ENCODE measurements at places on chromosomes 7 and 10.

- DNase-seq = no peak
Observed at GRCh38 chr10:531541-531940, 157.9 kb downstream of the DIP2C start.

GRCh38 chr10:10007957-10008356 lies 1009.7 kb upstream of the CELF2 start:
- DNase-seq = no peak

- DNase-seq = no peak
Observed at GRCh38 chr10:3427347-3427746, 254.8 kb upstream of the PITRM1 start.

GRCh38 chr10:11475831-11476434 lies 135.5 kb downstream of the USP6NL start:
- DNase-seq = no peak

DNA sequence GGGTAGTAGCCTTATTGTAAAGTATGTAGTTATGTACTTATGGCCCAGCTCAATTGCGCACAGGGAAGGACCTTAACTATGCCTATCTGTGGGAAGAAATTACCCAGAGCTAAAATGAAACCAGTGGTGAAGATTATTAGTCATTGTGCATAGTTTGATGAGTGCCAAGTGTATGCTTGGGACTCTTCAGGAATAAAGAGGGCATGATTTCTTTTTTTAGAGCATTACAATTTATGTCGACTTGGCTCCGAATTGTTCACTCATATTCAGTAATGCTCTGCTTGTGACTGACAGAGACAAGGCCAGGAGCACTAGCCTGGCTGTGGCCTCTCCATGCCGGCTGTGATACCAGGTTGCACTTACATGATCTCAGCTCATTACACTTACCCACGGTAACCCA lies 269.5 kb downstream of the TRIL start:
- DNase-seq = no peak

DNA sequence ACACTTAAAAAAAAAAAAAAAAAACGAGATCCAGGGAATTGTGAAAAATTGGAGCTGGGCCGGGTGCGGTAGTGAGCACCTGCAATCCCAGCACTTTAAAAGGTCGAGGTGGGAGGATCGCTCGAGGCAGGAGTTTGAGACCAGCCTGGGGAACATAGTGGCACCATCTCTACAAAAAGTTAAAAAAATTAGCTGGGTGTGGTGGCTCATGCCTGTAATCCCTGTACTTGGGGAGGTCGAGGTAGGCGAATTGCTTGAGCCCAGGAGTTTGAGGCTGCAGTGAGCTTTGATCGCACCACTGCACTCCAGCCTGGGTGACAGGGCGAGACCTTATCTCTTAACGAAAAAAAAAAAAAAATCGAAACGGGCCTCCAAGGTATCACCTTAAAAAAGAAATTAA lies 2.0 kb downstream of the CLDN4 start:
- DNase-seq = no peak

GRCh38 chr10:80529604-80530003 lies 8.1 kb upstream of the SH2D4B start:
- DNase-seq = no peak

DNA sequence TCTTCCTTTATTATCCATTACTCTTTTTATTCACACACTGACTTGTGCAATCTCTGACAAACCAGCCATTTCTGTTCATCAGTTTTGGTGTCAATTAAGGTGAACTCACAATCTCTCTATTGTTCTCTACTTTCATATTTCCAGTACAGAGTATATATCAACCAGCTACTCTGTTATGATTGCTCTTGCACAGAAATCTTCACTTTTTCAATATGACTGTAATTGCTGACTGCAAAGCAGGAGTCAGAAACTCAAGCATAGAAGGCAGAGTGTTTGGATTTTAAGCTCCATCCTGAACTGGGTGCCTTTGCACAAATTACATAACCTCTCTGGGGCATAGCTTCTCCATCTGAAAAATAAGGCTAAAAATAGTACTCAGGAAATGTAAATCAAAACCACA lies 1042.0 kb downstream of the GRM8 start:
- no peak for DNase-seq

DNA sequence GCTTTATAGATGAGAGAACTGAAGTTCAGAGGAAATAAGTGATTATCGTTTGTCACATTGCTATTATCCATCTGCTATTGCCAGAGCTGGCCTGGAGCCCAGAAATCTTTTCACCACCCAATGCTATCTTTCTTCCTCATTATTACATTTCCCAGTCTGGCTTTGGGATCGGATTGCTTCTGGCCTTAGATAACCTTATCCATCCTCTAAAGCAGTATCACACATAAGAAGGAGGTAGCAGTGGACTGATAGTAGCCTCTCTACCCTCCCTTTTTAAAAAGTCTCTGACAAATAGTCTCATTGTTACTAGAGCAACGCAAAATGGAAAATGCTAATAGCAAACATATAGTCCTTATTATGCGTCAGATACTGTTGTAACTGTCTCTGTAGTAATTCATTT lies 1.3 kb upstream of the CLDN12 start:
- no peak for DNase-seq

GRCh38 chr10:69644658-69645295 lies 14.7 kb downstream of the FAM241B start:
- no peak for DNase-seq

DNA sequence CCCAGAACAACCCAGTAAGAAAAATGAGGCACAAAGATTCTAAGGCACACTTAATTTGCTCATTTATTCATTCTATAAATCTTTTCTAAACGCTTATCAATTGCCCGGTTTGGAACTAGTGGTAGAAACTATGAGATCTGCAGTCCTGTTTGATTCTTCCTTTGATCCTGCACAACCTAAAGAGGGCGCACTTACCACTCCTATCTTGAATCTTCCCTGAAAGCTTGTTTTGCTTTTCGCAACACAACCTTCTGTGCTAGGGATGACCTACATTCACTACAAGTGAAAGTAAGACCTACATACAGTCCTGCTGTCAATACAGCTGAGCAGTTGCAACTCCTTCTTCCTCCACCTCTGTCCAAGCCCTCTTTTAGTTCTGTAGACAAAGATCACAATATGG lies 12.6 kb upstream of the ARL4A start:
- no peak for DNase-seq

GRCh38 chr10:49220031-49220430 lies 31.8 kb upstream of the TMEM273 start:
- DNase-seq = no peak

DNA sequence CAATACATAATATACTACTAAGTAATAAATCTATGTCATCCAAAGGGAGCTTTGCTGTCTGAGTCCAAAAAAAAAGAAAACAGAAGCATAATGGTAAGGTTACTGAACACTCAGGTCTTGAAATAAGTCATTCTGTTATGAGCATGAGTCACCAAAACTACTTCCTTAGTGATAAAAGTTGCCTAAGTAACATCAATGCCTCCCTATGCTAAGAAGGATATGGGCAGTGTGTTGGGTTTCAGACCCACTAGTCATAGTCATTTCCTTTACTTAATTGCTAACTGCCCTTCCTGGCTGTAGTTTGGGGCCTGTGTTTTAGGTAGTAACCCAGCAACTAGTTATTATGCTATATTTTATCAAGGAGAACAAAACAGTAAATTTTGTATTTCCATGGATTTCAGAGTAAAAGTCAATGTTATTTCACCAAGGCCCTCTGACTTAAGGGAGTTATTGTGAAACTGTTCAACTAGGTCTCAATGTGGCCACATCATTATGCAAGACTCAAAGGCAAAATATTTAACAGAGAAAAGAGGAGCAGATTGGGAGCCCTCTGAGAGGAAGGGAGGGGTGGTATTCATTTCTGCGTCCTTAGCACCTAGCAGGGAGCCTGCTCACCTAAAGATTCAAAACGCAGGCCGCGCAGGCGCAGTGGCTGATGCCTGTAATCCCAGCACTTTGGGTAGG lies 11.7 kb upstream of the VIM start:
- no peak for DNase-seq

DNA sequence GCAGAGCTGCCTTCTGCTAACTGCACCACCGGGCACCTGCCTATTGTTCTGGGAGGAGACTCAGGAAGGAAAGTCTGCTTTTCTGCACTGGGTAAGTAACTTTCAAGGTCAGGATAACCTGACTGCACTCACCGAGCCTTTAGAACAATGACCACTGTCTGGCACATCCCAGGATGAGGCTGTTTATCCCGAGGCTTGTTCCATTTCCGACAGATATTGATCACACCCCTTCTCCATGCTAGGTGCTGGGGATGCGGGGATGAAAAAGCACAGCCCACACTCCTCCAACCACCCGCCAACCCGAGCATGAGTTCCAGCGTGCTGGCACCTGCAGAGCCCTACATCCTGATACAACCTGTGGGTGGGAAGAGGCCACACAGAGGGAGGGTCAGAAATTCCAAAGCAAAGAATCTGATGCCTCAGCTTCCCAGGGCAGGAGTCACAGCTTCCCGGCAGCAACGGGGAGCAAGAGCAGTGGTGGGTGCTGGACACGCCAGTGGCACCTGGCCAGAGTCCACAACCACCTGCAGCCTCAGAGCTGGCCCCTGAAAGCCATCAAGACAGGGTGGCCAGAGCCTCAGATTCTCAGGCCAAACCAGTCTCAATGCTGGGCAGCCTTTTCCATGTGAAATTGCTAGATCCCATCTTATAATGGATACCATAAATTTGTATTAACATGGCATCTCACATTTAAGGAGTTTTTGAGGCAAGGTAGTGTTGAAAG lies 34.9 kb upstream of the CNPY1 start:
- no peak for DNase-seq

GRCh38 chr7:78185149-78185745 lies 386.7 kb downstream of the PHTF2 start:
- DNase-seq = no peak

GRCh38 chr10:71719042-71719441 lies 536 bp downstream of the C10orf105 start:
- DNase-seq = no peak

DNA sequence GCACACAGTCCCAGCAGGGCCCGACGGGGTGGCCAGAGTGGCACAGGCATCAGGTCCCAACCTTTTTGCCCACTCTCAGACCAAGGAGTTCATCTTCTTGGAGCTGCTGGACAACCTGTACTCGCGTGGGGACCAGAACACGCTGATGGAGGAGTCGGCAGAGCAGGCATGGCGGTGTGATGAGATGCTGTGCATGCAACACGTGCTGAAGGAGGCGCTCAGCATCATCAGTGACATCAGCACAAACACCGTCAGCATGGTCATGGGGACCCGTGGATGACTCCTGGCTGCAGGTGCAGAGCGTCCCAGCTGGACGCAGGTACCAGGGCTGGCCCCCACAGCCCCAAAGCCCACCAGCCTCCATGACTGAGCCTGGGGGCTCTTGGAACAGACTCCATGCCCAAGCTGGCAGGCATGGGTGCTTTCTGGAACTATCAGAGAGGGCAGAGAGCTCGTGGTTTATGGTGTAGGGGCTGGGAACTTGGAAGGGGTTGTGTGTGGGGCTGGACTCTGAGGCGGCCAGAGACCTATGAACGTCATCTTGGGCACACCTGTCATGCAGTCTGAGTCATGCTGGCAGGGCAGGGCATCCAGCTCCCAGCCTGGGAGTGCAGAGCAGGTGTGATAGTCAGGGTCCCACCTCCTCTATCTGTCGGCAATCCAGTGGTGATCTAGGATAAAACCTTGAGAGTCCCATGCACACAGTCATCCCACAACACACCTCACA lies 8.2 kb upstream of the MTPAP start:
- no peak for DNase-seq

DNA sequence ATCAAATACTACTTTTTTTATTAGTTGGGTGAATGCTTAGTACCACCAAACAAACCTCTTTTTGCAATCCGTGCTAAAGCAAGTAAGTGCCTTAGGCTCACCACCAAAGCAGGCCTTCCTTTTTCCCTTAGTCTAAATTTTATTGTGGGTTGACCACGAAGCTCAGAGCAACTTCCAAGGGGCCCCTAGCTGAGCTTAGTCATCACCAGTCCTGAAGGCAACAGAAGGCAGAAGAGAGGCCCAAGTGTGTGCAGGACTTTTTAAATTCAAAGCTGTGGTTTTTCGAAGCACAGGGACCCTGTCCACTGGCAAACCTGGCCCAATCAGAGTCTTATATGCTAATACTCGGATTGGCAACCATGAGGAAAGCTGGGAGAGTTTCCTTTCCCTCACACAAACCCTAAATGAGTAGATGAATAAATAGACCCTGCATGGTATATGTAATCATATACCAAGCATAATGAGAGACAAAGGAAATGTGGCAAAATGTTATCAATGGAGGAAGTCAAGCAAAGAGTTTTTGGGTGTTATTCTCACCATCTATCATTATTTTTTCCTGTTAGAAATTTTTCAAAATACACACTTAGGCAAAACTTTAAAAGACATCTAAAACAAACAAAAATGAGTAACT lies 453.2 kb upstream of the GALNT17 start:
- no peak for DNase-seq

DNA sequence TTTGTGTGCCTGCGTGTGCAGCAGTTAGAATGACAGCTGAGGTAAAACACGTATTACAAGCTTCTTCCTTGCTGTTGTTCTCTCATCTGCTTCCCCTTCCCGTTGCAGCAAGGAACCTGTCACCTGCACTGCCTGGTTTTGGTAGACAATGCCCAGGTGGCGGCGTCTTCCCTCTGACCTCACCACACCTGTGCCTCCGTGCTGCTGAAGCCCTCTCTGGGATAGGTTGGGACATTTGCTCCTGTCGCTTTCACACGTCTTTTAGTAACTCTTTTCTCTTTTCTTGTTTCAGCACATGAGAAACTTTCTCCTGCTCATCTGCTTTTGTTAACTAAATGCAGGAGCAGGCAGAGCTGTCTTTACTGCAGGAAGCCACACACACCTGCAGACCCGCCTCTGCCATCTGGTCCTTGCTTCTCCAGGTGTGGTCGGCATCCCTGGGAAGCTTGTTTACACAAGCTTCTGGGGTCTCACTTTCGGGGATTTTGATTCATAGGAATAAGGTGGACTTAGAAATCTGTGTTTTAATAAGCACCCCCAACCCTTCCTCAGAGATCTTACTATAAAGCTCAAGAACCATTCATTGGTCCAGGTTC lies 60.7 kb upstream of the EXOC6 start:
- no peak for DNase-seq

DNA sequence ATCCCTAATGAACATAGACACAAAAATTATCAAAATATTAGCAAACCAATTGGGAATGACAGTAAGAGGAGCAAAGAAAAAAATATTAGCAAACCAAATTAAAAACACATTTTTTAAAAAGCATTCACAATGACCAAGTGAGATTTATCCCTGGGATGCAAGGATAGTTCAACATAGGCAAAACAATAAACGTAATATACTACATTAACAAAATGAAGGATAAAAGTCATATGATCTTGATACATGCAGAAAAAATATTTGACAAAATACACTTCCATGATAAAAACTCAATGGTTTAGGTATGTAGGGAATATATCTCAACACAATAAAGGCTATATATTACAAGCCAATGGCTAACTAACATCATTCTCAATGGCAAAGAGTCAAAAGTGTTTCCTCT lies 83.3 kb downstream of the CRPPA start:
- no peak for DNase-seq

All from stimulated activated CD8-positive, alpha-beta memory T cell treated with anti-CD3 and anti-CD28 coated beads, Interleukin-4, amount 100 ng/mL, for 4 hours (primary cell).